Activated naive CD8-positive, alpha-beta T cell treated with anti-CD3 and anti-CD28 coated beads, Interleukin-2, amount 10 ng/mL, durations not matched to agents 7 days and 5 days (primary cell): ENCODE measurements at places on chromosomes 12 and 14.

- no peak for DNase-seq
Measured at GRCh38 chr14:20455355-20456300, 602 bp downstream of the APEX1 start.

DNA sequence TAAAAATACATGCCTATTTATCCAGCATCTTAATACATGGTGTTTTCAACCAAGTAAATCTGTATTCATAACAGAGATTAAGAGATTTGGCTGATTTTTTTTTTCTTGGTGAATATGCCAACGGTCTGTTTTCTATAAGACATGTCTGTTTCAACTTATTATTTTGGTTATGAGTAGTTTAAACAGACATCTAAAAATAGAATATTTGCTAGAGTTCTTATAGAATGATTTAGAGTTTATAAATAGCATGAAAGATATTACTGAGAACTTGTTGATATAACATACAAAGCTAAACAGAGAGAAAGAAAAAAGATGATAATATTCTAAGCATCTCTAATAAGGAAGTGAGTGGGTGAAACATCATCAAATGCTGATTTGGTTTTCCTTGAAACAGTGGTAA, 199.9 kb downstream of the CCDC91 start:
- no peak for DNase-seq

GRCh38 chr14:100580316-100581227, 6.6 kb downstream of the BEGAIN start:
- peak; percentile 24 for DNase-seq

DNA sequence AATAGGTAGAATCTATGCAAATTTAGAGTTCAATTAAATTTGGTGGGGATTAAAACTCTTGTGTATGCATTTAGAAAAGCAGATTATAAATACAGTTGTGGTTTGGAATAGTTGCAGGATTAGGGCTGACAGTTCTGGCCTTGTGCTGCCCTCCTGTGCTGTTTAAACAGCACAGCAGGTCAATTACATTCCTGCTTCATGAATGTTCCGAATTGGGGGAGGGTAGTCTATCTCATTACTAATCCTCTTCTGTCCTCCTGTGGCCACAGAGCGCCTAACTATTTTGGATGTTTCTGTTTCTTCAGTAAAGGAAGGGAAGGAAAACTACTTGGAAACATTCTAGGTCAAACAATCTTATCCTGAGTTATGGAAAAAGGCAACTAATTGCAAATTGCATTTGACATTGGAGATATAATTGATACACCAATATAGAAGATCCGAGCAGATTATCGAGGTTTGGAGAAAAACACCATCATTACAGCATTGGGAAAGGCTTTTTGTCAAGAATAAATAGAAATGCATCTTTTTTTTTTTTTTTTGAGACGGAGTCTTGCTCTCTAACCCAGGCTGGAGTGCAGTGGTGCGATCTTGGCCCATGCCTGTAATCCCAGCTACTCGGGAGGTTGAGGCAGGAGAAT, 8.7 kb upstream of the GPR19 start:
- DNase-seq = no peak
